Activated CD4-positive, alpha-beta T cell treated with anti-CD3 and anti-CD28 coated beads for 24 hours (primary cell): ENCODE measurements at places on chromosomes 6 and 20.
A peak's percentile ranks its signal among the peaks of the same experiment; 100 is the strongest.

GRCh38 chr6:44618371-44618770 lies 230.9 kb downstream of the CDC5L start:
- no peak for DNase-seq

DNA sequence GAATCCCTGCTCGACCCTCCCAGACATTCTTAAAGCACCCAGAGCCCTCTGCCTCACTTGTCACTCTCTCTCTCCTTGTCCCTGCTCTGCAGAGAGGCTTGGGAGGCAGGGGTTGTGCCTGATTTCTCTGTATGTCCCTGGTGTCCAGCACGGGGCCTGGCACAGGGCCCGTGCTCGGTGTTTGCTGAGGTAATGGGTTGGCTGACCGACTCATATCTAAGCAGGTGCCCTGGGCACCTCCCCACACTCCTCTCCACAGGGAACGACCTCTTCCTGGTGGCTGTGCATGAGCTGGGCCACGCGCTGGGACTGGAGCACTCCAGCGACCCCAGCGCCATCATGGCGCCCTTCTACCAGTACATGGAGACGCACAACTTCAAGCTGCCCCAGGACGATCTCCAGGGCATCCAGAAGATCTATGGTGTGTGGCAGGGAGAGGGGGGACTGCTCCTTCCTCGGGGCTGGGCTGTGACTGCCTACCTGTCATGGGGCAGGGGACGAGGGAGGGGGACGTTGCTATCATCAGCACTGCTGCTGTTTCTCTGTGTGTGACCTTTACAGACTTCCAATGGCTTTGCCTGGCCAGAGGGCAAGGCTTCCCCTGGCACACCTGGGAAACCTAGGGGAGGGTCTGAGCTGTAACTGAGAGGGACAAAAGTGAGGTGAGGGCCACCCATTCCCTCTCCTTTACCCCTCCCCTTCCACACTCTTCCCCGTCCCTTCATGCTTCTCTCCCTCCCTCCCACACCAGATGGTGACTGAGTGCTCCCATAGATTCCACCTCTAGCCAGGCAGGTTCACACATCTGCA lies 14.2 kb downstream of the MMP24OS start:
- no peak for DNase-seq

DNA sequence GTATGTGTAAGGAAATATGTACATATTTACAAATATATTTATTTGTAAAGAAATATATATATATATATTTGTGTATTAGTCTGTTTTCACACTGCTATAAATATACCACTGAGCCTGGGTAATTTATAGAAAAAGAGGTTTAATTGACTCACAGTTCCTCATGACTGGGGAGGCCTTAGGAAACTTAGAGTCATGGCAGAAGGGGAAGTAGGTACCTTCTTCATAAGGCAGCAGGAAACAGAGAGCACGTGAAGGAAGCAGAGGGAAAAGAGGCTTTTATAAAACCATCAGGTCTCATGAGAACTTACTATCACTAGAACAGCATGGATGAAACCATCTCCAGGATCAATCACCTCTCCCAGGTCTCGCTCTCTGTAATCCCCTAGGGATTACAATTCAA lies 644.5 kb upstream of the HS3ST5 start:
- DNase-seq = no peak

- no peak for DNase-seq
These were observed 246.6 kb downstream of the PHF3 start for GRCh38 chr6:63882208-63882607.

GRCh38 chr6:82750556-82750955 lies 315.1 kb downstream of the UBE3D start:
- DNase-seq = no peak

DNA sequence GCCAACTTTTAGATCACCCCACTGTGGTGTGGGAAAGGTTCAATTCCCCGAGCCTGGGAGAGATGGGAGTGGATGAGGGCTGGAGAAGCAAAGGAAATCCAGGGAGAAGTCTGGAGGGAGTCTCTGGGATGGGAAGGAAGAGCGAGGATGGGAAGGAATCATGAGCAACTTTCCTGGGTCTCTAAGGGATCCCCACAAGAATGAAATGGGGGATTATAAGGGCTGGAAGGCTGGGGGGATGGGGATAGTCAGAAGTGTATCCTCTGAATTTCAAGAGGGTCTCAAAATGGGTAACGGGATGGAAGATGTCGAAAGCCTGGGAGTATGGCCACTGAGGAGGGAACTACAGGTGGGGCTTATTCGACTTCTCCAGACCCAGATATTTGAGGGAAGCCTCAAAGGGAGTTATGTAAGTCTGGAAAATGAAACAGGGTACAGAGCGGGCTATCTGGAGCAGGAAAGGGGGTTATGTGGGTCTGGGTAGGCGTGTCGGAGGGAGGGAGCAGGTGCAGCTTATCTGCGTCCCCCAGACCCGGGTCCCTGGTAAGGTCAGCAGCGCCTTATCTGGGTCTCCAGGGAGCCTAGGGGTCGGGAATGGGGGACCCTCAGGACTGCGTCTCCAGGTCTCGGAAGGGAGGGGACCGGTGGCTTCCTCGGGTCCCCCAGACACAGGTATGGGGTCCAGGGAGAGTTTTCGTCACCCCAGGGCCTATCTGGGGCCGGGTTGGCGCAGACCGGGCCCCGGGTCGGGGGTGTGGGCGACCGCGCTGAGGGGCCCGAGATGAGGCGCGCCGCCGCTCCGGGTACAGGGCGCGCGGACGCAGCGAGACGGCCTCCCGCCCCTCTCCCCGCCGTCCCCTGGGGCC lies 550 bp downstream of the PLAGL2 start:
- DNase-seq = no peak

- DNase-seq = no peak
These were observed 136.9 kb upstream of the SLC22A16 start for GRCh38 chr6:110613356-110613755.

GRCh38 chr6:134740473-134741199 lies 209.3 kb downstream of the ALDH8A1 start:
- no peak for DNase-seq

GRCh38 chr6:2959909-2960719 lies 11.3 kb downstream of the SERPINB6 start:
- no peak for DNase-seq

DNA sequence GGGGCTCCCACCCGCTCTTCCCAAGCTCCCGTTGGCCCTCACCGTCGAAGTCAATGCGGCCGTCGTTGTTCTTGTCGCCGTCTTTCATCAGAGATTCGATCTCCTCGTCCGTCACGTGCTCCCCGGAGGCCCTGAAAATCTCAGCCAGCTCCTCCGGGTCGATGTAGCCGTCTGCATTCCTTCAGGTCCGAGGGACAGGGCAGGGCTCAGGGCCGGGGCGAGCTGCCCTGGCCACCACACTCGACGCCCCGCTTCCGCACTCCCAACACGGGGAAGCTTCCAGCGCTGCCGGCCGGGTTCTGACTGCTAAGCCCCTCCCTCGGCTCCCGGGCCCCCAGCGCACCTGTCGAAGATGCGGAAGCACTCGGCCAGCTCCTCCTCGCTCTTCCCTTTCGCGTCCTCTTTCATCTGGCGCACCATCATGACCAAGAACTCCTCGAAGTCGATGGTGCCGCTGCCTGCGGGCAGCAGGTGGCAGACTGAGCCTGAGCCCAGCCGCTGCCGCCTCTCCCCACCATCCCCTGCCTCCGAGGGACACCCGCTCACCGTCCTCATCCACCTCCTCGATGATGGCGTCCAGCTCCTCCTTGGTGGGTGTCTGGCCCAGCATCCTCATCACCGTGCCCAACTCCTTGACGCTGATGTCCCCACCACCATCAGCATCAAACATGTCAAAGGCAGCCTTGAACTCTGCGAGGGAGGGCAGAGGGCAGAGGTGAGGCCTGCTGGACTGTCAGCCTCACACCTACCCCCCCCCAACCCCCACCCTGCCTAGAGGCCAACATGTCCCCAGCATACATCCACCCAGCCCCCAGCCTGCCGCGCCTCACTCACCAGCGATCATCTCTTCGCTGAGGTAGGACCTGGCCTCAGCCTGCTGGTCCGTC lies 2.9 kb downstream of the TNNC2 start:
- DNase-seq = peak; percentile 25

GRCh38 chr6:2450546-2450945 lies 205.1 kb upstream of the GMDS start:
- no peak for DNase-seq

- no peak for DNase-seq
These were observed 18.8 kb upstream of the EFCAB8 start for GRCh38 chr20:32839982-32840285.

DNA sequence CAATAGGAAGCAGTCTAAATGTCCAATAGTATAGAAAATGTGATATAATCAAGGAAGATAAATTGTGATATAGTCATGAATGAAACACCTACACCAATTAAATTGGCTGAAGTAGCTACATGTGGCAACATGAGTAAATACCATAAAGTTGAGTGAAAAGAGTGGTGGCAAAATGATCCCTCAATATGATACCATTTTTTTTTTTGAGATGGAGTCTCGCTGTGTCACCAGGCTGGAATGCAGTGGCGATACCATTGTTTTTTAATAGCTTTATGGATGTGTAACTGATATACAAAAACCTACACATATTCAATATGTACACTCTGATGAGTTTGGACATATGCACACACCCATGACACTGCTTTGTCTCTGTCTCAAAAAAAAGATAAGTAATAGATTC lies 20.9 kb upstream of the ILRUN start:
- DNase-seq = no peak

- DNase-seq = no peak
These were observed 30.4 kb downstream of the KDM1B start for GRCh38 chr6:18185624-18186023.

- DNase-seq = no peak
These were observed 27.9 kb upstream of the EZR start for GRCh38 chr6:158847012-158847529.

GRCh38 chr6:107491138-107491609 lies 1.3 kb downstream of the SOBP start:
- DNase-seq = no peak

GRCh38 chr6:37311741-37312473 lies 41.9 kb upstream of the RNF8 start:
- DNase-seq = no peak
